ENCODE measurements at places on chromosomes 5 and 9.

DNA sequence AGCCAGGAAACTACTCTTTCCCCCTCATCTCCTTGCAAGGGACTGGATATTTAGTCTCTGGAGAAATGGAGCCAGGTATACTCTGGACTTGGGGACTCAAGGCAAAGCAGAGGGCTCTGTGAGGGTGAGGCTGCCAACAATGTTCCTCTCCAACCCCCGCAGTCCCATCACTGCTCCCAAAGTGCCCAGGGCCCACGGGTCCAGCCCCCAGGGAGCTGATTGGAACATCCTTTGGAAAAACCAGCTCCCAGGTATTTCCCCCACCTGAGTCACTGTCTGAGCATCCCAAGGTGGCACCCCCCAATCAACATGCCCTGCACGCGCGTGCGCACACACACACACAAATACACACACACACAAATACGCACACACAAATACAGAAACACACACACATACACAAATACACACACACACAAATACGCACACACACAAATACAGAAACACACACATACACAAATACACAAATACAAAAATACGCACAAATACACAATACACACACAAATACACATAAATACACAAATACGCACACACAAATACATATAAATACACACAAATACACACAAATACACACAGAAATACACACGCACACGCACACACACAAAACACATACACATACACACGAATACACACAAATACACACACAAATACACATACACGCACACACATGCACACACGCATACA is 137.4 kb downstream of the DAB2IP start:
- no peak for DNase-seq

- peak; percentile 91 for DNase-seq
Measured at GRCh38 chr9:129838707-129839259, 3.5 kb downstream of the USP20 start.

DNA sequence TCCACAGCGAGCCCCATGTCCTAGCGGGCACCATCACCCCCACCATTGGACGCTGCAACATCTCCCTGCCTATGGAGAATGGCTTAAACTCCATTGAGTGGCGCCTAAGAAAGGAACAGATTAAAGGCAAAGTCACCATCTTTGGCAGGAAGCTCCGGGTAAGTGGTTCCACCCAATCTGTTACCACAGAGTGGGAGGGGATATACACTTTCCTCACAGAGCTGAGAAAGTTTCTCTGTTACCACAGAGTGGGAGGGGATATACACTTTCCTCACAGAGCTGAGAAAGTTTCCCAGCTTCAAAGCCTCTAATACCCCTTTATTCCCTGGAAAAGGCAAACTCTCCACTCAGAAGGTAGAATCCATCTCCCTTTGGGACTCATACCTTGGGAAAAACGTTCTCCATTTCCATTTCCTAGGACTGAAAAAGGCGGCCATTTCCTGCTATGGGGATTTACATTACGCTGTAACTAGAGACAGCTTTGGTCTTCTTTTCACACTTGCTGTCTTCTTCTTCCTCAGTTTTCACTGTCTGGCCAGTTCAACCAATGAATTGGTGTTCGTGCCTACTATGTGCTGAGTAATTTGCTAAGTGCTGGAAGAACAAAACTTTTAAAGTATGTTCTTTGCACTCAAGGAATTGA is 63.4 kb upstream of the WWC1 start:
- no peak for DNase-seq

- DNase-seq, result peak; percentile 57
Measured at GRCh38 chr9:111274737-111275136, 55.3 kb downstream of the OR2K2 start.

GRCh38 chr9:81687521-81688261 is 1.7 kb downstream of the TLE1 start:
- DNase-seq, result no peak

- no peak for DNase-seq
Measured at GRCh38 chr5:80863708-80864107, 96.5 kb upstream of the RASGRF2 start.

- DNase-seq, result no peak
Measured at GRCh38 chr5:60891667-60892066, 47.6 kb upstream of the ELOVL7 start.

- no peak for DNase-seq
Measured at GRCh38 chr9:130029223-130029973, 13.6 kb downstream of the FNBP1 start.

DNA sequence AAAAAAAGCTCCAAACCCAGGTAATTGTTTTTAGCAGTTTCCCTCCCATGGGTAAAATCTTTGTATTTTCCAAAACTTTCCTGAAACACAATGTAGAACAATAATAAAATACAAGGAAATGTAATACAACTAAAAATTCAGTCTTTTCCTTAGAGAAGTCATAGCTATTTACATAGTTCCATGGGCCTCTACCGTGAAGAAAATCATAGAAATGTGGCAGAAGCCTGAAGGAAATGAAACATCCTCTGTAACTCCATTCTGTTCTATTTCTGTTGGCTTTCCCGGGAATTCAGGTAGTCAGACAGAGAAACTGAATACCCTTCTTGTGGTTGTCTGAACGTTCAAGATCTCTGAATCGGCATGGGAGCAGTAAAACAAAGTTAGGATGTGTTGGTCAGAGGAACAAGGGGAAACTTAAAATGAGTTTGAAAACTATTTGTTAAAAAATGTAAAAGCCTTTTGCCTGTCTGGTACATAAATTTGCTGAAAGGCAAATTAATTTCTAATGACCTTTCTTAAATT is 202.4 kb upstream of the ZNF608 start:
- DNase-seq, result no peak

GRCh38 chr9:16136451-16136850 is 583.6 kb downstream of the CCDC171 start:
- DNase-seq, result no peak

- DNase-seq, result no peak
Measured at GRCh38 chr5:8522646-8523045, 653.7 kb downstream of the MTRR start.

GRCh38 chr5:38639377-38640358 is 83.2 kb upstream of the LIFR start:
- DNase-seq, result peak; percentile 24

- no peak for DNase-seq
Measured at GRCh38 chr5:31738199-31738598, 99.3 kb downstream of the PDZD2 start.

- DNase-seq, result no peak
Measured at GRCh38 chr9:7394002-7394774, 405.4 kb downstream of the DMAC1 start.

DNA sequence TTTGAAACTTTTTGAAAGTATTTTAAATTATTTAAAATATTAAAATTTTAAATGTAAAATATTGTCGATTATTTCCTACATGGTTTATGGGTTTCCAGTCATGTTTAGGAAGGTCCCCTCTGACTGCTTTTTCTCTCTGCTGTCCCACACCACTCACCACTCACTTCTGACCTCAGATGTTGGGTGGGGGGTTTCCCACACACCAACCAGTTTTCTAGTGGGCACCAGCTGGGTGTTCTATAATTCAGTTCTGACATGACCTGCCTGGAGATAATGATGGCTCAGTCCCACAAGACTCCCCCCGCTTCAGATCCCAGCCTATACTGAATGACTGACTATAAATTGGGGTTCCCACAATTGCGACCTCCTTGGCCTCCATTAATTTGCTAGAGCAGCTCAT is 310.4 kb downstream of the GADD45G start:
- DNase-seq, result no peak

DNA sequence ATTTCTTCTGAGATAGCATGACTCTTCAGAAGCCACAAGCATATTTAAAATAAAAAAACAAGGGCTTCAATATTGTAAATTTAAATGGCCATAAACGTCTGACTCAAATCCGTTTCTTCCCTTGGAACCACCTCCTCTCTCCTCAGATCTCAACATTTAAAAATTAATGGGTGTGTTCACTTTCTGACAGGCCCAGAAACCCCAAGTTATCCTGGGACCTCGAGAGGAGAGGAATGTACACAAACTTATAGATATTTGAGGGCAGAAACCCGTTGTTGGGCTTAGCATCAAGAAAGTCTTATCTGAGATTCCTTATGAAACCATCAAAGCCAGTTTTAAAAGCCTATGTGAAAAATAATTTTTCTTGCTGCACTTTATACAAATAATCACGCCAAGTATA is 29.2 kb downstream of the MLLT3 start:
- DNase-seq, result peak; percentile 33

DNA sequence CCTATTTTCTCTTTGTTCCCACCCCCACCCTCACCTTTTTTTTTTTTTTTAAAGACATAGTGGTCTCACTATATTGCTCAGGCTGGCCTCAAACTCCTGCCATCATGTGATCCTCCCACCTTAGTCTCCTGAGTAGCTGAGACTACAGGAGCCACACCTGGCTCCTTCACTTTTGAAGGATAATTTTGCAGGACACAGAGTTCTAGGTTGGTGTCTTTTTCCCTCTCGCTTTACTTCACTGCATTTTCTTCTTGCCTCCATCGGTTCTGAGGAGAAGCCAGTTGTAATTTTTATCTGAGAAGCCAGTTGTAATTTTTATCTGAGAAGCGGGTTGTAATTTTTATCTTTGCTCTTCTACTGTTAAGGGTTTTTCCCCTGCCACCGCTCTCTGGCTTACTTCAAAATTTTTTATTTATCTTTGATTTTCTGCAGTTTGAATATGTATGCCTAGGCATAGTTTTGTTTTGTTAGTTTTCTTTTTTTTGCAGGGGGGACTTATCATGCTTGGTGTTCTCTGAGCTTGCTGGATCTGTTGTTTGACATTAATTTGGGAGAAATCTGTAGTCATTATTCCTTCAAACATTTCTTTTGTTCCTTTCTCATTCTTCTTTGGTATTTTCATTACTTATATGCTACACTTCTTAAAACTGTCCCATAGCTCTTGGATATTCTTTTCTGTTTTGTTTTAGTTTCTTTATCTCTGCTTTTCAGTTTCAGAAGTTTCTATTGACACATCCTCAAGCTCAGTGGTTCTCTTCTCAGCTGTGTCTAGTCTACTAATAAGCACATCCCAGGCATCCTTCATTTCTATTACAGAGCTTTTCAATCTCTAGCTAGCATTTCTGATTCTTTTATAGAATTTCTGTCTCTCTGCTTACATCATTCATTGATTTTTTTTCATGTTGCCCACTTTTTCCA is 148.2 kb upstream of the CHD1 start:
- DNase-seq, result no peak

DNA sequence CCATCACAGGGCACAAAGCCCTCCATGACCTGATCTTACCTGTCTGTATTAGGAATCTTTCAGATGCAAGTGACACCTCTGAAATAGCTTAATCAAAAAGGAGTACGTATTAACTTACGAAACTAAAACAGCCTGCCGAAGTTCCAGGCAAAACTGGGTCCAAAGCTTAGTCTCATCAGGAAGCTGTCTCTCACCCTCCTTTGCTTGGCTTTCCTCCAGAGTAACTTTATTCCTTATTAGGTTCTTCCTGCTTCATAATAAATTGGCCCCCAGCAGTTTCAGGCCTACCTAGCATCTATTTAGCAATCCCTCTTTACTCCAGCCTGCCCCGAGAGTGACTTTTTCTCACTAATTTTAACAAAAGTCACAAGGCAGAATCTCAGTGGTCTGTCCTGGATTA is 58.4 kb upstream of the STK32A start:
- DNase-seq, result no peak

GRCh38 chr5:92879806-92880543 is 701.0 kb downstream of the NR2F1-AS1 start:
- no peak for DNase-seq

DNA sequence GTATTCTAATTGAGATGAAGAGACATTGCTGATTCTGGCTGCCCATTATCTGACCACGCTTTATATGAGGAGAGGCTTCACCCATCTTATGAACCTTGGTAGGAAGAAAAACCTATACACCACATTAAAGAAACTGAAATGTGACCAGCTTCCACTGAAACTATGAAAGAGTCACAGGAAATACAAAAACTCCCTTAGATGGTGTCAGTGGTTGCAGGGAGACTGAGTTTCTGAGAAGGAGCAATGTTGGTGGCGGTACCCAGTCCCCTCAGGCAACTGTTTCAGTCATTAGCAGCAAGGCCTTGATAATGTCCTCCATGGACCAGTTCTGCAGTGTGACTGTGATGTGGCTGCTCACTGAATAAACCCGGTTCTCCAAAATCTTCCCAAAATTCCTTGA is 110.5 kb upstream of the FTMT start:
- DNase-seq, result no peak

DNA sequence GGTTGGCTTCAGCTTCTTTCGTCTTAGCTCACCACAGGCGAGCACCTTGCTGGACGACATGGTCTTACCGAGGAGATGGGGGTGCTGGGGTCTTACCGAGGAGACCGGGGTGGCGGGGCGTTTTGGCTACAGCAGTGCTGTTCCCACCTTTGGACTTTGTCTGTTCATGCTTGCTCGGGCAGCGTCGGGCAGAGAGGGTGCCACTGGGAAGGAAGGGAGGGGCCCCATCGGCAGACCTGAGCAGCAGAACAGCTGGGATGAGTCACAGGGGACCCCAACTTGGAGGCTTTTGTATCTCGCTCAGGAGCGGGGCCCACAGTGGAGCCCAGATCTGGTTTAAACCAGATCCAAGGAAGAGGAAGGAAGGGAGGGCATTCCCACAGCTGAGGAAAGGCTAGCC is 106.0 kb upstream of the CACNA1B start:
- no peak for DNase-seq

- DNase-seq, result no peak
Measured at GRCh38 chr9:107588393-107588792, 98.8 kb upstream of the KLF4 start.

DNA sequence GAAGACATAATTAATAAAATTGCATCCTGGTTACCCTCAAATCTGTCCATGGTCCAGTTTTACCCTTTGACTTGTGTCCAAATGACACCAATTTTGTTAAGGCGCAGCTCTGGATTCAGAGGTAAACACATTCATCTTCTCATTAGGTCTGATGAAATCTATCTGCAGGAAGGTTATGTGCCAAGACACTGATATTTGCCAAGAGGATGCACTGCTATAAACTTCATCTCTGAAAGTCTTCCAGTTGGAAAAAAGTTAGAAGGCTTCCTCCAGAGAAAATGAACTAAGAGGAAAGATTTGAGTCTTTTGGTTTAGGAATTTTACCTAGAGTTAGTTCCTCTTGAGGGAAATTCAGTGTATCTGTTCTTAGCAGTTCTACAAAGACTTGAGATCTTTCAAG is 717.8 kb downstream of the DTWD2 start:
- no peak for DNase-seq

- DNase-seq, result no peak
Measured at GRCh38 chr5:144307736-144308135, 137.1 kb downstream of the KCTD16 start.

DNA sequence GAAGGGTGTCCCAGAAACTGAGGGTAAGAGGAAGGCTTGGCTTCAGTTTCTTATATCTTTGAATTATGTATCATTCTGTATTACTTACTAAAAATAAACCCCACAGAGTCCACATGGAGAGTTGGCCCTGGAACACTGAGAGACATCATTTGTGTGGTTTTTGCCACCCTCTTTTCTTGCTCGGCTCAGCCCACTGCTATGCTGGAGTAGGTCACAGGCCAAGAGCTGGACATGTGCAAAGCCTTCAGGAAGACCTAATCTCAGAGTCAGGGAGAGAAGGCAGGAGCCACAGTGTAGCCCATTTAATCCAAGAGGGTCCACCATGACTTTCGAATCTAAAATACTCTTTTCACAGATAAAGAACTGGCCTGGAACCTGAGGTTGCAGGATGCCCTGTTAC is 47.5 kb downstream of the MAMDC2 start:
- no peak for DNase-seq
